ENCODE measurements at places on chromosomes 5 and 9. TPM values are rescaled to one million over a fixed set of nuclear protein-coding genes. Genes with fewer than 3 reads are reported as not detected.

TGFBI gene
- 302 TPM for total RNA-seq

FBP2 gene
- not detected for total RNA-seq

PCDHGB5 gene
- total RNA-seq: 2.6 TPM

AIF1L gene
- total RNA-seq: 44.1 TPM

ARHGEF39 gene
- 14.2 TPM for total RNA-seq

ANKRD18A gene
- total RNA-seq: 4.3 TPM

TAF11L10 gene
- total RNA-seq: not detected

BHMT2 gene
- 0.45 TPM for total RNA-seq

IL12B gene
- not detected for total RNA-seq

TMEM252 gene
- total RNA-seq: 0.67 TPM

CCDC152 gene
- total RNA-seq: not detected

PROB1 gene
- 0.69 TPM for total RNA-seq

SV2C gene
- total RNA-seq: 6.9 TPM

PDLIM7 gene
- 66.5 TPM for total RNA-seq

GRCh38 chr9:36765468-36766341 is 193.0 kb downstream of the MELK start:
- peak; percentile 75 for DNase-seq

GRCh38 chr9:14687042-14687719 is 6.1 kb downstream of the ZDHHC21 start:
- no peak for DNase-seq

DNA sequence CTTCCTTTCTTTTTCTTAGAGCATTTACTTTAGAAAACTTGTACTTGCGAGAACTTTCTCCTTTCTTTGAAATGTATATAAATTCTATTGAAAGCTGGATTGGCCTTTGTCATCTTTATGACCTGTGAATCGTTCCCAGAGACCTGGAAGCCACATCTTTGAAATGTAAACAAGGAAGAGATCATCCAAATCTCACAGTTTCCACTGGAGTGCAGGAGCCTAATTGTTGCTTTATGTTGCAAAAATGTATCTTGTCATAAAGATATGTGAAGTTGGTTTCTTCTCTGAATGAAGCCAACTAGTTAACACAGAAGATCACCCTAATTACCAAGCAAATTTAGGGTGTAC is 1101.8 kb downstream of the TAF11L14 start:
- no peak for DNase-seq

- DNase-seq: no peak
These were observed 30.2 kb upstream of the SMIM23 start for GRCh38 chr5:171755354-171755821.

DNA sequence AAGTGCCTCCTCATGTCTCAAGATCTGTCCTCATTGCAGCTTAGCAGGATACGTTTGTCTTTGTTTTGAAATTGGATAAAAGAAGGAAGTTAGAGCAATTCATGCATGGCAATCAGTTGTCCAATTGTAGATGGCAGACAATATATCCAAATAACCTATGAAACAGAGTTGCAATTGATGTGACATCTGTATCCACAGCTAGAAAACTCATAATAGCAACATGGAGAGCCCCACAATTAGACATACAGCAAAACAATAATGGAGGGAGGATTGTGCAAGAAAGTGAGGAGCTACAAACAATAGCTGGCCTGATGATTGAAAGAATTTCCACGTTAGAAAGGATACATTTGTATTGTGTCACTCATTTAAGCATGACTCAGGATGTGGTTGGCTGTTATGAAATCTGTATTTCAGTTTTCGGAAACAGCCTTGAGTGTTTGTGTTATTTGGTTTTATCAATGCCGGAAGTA is 132.0 kb downstream of the FAM174A start:
- DNase-seq: no peak

- no peak for DNase-seq
These were observed 33.2 kb upstream of the GGTA1 start for GRCh38 chr9:121532881-121533280.

DNA sequence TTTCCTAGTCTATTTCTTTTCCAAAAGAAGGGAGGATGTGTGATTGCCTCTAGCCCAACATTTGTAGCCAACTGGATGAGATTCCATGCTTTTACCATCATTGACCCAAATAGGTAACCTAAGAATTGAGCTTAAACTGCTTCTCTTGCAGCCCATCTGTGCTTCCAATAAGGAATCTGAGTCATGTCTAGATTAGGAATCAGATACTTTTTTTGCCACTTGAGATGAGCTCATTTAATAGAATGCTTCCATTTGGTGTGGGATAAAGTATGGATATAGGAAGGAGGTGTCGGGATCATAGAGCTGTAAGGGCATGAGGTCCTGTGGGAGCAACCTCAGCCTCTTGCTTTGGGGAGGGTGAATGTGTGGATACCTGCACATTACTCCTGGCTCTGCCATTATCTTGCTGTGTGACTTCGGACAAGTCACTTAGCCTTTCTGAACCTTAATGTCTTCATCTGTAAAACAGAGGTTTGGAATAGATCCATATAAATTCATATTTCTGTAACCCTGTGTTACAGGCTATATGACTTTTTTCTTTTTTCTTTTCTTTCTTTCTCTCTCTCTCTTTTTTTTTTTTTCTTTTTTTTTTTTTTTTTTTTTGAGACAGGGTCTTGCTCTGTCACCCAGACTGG is 56.2 kb downstream of the MAP1B start:
- no peak for DNase-seq

GRCh38 chr9:33159777-33160127 is 7.4 kb downstream of the B4GALT1 start:
- no peak for DNase-seq

GRCh38 chr9:82681809-82682208 is 381.1 kb downstream of the RASEF start:
- DNase-seq: no peak

- no peak for DNase-seq
These were observed 16.2 kb downstream of the PRKAA1 start for GRCh38 chr5:40781843-40782409.

DNA sequence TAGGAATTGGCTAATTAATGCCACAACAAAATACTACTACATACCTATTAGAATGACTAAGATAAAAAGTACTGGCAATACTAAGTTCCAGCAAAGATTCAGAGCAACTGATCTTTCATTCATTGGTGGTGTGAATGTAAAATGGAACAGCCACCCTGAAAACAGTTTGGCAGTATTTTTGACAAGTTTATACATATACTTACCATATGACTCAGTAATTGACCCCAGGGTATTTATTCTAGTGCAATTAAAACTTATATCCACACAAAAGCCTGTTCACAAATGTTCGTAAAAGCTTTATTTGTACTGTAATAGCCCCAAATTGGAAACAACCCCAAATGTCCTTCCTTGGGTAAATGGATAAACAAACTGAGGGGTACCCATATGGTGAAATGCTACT is 270.8 kb upstream of the ACTBL2 start:
- DNase-seq: no peak

- no peak for DNase-seq
These were observed 48.0 kb downstream of the GABRB2 start for GRCh38 chr5:161498531-161498930.

- no peak for DNase-seq
These were observed 78.5 kb downstream of the CD180 start for GRCh38 chr5:67118050-67118620.

GRCh38 chr5:135189024-135189423 is 155.0 kb upstream of the PITX1 start:
- no peak for DNase-seq

GRCh38 chr5:56326116-56326515 is 93.0 kb upstream of the ANKRD55 start:
- no peak for DNase-seq

DNA sequence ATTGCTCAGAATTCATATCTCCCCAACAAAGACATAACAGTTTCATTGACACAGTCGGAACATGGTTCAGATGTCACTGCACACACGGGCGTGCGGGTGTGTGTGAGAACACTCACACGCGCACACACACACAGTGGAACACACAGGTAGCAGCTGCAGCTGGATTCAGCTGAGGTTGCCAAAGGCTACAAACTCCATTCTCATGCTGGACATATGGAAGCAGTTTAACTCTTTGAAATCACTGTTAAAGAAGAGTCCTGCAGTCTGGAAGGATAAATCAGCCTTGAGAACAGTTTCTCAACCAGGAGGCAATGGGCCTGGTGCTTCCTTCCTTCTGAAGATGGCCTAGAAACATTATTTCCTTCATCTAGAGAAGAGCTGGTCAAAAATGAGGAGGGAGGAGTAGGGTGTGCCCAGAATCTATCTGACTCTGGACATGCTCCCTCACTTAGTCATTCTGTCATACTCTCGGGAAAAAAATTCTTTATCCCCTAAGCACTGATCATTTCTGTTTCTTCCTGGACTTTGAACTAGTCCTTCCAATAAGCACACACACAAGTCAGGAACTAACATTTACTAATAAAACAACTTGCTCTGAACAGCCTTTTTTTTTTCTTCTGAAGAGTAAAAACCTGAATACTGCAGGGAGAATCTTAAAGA is 160.6 kb downstream of the ZDHHC21 start:
- no peak for DNase-seq
